WTC11 (cell line): ENCODE measurements at places on chromosomes 3 and 15. TPM values are rescaled to one million over a fixed set of nuclear protein-coding genes. Genes with fewer than 3 reads are reported as not detected.

GRCh38 chr3:107829185-107829584 is 261.6 kb downstream of the CD47 start:
- peaks cover 7% of the 10 kb centered on the region; the same call in 1 of the 2 replicates for H3K4me1 ChIP-seq
- H3K4me3 ChIP-seq, result no peak overlapping the region
- H3K27ac ChIP-seq, result no peak overlapping the region
- DNase-seq, result no peak
- no peaks in the 10 kb centered on the region for H3K36me3 ChIP-seq

DNA sequence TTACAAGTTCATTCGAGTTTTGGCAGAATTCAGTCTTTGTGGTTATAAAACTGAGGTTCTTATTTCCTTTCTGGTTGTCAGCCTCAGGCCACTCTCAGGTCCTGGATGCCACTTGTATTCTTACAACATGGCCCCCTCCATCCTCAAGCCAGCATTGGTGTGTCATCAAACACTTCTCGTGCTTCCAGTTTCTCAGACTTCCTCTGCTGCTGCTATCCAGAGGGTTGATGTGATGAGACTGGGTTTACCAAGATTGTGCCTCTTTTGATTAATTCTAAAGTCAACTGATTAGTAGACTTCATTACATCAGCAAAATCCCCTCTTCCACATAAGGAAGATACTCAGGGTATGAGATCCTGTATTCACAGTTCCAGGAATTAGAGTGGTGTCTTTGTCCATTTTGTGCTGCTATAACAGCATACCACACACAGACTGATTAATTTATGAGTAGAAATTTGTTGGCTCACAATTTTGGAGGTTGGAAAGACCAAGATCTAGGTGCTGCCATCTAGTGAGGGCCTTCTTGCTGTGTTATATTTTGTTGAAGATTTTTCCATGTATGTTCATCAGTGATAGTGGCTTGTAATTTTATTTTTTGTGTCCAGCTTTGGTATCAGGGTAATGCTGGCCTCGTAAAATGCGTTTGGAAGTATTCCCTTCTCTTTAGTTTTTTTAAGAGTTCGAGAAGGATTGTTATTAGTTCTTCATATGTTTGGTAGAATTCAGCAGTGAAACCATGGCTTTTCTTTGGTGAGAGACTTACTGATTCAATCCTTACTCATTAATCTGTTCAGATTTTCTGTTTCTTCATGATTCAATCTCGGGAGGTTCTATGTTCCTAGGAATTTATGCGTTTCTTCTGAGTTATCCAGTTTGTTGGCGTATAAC is 11.1 kb downstream of the LRCH3 start:
- no peak overlapping the region for H3K4me3 ChIP-seq
- peaks cover 23% of the 10 kb centered on the region for H3K4me1 ChIP-seq
- H3K27ac ChIP-seq, result peak overlapping the region; percentile 83
- H3K27me3 ChIP-seq, result no peaks in the 10 kb centered on the region
- H3K36me3 ChIP-seq, result peaks cover 3% of the 10 kb centered on the region; the same call in 1 of the 2 replicates
- no peak for DNase-seq

DNA sequence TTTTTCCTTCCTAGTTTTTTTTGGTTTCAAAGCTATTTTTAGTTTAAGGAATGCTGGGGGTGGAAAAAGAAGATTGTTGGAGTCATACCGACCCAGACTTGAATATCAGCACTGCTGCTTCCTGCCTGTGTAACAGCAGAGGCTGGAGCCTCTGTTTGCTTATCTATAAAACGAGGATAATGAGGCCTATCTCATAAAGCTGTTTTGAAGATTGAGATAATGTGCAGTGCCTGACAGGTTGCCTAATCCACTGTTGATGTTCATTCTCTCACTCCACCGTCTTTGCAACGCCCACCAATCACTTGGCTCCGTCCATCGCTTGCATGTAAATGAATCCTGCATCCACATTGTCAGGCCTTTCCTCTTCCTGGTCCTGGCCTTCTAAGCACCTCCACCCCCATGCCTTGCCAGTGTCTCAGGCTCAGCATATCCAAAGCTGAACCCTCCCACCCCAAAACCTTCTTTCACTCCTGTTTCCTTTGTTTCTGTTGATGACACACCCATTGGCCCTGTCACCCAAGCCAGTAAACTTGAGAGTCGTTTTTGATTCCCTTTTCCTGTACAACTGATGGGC is 94.9 kb downstream of the MEX3B start:
- H3K36me3 ChIP-seq, result peaks cover 3% of the 10 kb centered on the region
- peaks cover 11% of the 10 kb centered on the region for H3K4me1 ChIP-seq
- DNase-seq, result no peak
- no peak overlapping the region for H3K4me3 ChIP-seq
- H3K27ac ChIP-seq, result no peak overlapping the region

DNA sequence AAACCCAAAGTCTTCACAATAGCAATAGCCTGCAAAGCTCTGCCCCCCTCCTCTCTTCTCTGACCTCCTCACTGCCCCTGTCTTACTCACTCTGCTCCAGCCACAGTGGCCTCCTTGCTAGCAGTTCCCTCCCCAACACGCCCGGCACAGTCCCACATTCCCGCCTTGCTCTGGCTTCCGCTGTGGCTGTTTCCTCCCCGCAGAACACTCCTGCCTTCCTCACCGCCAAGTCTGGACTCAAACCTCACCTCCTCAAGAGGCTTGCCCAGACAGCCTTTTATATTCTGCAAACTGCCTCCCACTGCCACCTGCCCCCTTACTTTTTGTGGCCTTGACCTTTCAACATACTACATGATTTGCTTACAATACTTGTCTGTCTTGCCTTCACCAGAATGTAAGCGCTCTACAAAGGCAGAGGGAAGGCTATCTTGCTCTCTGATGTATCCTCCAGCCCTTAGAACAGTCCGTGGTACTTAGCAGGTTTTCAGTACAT is 406 bp upstream of the MPI start:
- peaks cover 22% of the 10 kb centered on the region for H3K4me1 ChIP-seq
- H3K4me3 ChIP-seq, result peak overlapping the region; percentile 91
- no peaks in the 10 kb centered on the region; the same call in 1 of the 2 replicates for H3K27me3 ChIP-seq
- H3K27ac ChIP-seq, result peak overlapping the region; percentile 77; the same call in 1 of the 2 replicates

LRRC28 gene
- 18.4 to 20.3 TPM (median 18.5 TPM) in 3 replicates for total RNA-seq

DNA sequence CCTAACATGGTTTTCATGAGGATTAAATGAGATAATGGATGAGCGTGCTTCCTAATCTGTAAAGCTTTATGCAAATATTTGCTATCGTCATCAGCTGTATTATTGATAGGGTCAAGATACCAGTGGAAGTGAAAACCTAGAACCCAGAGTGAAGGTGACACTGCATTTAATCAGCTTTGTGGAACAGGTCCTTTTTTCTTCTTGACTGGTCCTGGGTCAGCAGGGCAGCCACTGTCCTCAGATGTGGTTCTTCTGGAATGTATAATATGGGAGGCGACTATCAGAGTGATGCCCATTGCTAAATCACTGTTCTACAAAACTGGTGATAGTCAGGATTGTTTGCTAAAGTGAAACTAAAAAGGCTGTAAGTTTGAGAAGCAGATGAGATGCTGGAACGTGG is 41.4 kb downstream of the SORD start:
- no peaks in the 10 kb centered on the region for H3K27me3 ChIP-seq
- H3K4me3 ChIP-seq, result no peak overlapping the region
